RCC 7860 (cell line): ENCODE measurements at places on chromosomes 16 and 17.

DNA sequence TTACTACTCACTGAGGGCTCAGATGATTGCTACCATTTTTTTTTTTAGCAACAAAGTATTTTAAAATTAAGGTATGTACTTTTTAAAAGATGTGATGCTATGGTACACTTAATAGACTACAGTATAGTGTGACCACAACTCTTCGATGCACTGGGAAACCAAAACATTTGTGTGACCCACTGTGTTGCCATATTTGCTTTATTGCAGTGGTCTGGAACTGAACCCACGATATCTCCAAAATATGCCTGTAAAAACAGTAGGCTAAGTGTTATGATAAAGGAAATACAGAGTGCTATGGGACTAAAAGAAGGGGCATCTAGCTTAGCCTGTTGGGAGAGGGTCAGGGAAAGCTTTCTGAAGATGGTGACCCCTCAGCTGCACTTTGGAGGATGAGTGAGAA is 41.6 kb upstream of the HNF1B start:
- DNase-seq: no peak

DNA sequence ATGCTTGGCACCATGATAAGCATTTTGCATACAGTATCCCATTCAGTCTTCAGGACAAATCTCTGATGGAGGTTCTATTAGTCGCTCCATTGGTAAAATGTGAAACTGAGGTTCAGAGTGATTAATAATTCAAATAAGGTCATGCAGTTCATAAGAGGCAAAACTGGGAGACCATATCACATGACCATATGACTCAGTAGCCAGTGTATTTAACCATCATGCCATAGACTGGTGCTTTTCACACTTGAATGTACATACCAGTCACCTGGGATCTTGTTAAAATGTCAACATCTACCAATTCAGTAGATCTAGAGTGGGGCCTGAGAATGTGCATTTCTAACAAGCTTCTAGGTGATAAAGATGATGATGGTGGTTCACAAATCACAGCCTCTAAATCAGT is 4.3 kb downstream of the ACSM3 start:
- DNase-seq: peak; percentile 48

DNA sequence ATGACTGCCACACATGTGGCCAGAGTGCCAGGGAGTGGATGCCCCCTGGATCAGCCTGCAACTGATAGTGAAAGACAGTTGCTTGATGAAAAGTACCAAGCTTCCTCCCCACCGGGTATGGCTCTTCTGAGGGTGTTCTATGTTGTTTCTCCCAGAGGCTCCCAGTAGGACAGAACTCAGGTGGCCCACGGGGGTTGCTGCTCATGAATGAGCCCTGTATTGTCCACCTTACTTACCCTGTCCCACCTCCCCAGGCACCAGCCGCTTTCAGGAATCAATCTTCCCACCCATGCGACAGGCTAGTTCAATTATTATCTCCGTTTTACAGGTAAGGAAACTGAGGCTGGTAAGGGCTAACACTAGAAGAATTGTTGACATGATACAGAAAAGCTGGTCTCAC is 34.9 kb upstream of the RGS9 start:
- DNase-seq: no peak

DNA sequence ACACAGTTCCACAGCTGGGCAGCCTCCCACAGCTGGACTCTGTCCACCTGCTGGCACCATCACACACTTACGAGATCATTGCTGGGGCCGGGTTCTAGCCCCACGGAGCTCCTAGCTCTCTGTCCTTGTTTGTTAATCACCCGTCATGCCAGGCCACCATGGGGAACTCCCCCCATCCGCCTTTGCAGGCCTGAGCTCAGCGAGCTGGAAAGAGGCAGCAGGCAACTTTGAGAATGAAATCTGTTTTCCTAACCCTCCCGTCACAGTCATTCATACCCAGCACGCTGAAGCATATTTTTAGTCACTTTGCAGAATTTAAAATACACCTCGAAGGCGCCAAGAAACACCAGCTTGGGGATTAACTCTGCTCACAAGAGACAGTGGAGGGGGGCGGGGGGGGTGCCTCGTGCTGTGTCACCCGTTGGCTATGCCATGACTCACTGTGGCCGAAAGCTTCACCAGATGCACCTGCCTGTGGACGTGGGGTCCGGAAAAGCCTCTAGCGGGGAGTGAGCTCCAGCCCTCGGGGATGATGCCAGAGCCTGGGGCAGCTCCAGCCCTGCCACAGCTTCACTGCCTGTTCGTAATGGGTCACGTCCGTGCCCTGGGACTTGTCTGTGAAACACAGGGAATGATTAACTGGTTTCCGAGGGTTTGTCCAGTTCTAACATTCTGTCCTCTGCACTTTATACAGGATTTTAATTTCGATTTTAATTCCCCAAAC is 1.4 kb upstream of the SPNS2 start:
- DNase-seq: peak; percentile 93

DNA sequence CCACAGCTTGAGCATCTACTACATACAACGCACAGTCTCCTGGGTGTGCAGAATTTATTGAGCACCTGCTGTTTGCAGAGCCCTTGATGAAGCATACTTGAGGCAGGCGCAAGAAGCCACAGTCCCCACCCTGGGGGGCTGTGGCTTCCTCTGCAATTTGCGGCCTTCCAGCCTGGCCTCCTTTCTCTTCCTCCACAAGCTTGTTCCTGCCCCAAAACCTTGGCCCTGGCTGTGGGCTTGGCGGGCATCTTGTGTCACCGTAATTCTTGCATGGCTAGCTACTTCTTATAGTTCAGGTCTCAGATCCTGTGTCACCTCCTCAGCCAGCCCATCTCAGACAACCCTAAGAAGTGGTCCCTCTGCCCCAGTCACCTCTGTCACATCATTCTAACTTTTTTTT is 43.9 kb upstream of the POLR3E start:
- no peak for DNase-seq

DNA sequence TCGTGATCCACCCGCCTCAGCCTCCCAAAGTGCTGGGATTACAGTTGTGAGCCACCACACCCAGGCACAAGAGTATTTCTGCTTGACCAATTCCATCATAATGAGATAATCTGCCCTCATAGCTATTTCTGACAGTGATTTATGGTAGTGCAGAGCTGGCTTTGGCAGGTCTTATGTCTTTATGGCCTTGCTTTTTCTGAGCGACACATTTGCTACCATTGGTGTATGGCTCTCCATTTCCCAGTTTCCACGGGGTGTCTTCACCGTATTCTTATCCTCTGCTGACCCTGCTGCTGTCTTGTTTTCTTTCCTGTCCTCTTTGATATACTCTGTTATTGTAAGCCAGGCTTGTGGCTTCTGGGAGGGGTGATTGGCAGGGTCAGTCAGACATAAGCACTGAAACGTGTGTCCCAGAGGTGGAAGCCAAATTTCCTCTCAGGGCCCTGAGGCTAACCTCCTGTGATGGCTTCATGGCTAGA is 161.1 kb upstream of the TBX2 start:
- DNase-seq: peak; percentile 16

DNA sequence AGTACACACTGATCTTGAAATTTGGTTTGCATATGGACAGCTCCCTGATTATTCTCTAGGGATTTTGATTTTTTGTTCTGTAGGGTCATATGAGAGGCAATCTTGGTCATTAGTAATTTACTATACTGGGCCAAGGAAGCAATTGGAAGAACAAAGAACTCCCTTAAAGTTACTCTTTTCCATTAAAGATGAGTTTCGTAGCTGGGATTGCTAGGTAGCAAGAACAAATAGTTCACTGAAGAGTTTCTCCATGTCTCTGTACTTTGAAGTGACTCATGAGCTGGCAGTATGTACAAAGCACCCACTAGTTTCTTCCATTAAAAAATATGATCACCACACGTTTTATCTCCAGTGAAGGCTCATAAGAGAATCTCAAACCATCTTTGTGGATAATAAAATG is 6.2 kb upstream of the BCAS3 start:
- no peak for DNase-seq

- no peak for DNase-seq
Measured at GRCh38 chr17:73616120-73616872, 27.9 kb downstream of the SDK2 start.

GRCh38 chr16:3058139-3059030 is 7.1 kb upstream of the IL32 start:
- peak; percentile 15 for DNase-seq

- peak; percentile 65 for DNase-seq
Measured at GRCh38 chr16:67872631-67873434, at the start of gene EDC4. Gene EDC4 (plus strand): TSS chr16:67873052. CDS start chr16:67873262, 210 bp downstream.

DNA sequence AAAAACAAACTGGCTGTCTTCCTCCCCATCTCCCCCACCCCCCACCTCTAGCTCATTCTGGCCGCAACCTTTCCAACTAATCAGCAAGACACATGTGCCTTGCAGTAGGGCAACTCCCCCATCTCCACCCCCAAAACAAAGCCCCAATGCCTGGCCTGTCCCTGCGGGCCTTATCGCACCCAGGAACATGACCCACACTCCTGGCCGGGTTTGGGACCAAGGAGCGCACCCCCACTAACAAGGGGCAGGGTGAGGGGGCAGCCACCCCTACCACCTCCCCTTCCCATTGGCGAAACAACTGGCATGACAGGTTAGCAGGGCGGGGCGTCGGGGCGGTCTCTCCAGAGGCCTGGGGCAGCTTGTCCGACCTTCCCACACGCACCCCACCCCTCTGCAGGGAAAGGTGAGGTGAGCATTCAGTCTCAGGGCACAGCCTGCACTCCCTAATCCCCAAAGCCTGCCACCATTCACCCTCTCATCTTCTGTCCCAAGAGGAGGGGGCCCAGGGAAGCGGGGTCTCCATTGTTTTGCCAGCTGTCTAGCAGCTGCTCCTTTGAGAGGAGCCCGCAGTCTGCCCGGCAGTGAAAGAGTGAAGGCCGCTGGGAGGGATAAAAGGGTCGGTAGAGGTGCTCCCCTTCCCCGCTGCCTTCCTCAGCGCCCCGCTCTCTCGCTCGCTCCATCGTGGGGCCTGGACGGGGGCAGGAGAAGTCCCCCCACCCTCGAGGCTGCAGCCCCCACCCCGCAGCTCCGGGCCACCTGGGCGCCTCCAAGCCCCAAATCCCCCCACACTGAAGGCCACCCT is 765 bp downstream of the MYO18A start:
- no peak for DNase-seq

DNA sequence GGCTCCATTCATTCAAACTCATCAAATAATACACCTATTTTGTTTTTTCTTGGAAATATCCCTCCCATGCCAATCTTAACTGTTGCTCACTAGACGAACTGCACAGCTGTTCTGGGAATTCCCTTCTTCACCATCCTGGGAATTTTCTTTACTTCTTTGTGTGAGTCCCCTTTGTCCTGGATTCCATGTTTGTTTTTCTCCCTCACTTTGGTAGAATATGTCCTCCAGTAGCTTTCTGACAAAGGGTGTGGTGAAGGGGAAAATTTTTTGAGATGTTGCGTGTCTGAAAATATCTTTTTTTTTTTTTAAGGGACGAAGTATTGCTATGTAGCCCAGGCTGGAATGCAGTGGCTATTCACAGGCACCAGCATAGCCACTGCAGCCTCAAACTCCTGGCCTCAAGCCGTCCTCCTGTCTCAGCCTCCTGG is 17.2 kb upstream of the UTP6 start:
- DNase-seq: no peak

DNA sequence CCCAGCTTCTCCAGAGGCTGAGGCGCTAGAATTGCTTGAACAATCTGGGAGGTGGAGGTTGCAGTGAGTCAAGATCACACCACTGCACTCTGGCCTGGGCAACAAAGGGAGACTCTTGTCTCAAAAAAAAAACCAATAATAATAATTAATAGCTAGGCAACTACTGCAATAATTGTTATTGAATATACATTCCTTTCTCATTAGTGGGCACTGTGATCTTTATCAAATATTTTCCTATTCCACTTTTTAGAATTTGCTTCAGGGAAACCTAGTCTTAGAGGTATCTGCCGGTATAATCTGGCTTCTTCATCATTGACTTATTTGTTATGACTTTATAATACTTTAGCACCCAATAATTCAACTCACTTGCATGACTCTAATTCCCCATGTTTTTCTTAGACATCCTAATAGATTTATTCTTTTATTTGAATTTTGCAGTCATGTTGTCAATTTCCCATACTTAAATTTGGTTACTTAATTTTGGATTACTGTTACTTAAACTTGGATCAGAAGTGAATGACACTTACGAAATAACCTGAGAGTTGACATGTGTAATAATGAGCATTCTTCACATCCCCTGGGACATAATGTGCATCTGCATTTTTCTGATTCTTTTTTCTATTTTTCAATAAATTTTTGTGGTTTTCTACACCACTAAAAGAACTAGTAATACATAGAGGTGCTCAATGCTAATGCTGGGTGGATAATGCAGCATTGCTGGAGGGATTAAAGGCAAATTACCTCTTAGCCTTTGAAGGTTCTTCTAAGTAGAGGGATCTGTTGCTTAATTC is 25.0 kb upstream of the KCNJ16 start:
- no peak for DNase-seq

GRCh38 chr16:6880263-6880662 is 452.4 kb upstream of the RBFOX1 start:
- DNase-seq: no peak

DNA sequence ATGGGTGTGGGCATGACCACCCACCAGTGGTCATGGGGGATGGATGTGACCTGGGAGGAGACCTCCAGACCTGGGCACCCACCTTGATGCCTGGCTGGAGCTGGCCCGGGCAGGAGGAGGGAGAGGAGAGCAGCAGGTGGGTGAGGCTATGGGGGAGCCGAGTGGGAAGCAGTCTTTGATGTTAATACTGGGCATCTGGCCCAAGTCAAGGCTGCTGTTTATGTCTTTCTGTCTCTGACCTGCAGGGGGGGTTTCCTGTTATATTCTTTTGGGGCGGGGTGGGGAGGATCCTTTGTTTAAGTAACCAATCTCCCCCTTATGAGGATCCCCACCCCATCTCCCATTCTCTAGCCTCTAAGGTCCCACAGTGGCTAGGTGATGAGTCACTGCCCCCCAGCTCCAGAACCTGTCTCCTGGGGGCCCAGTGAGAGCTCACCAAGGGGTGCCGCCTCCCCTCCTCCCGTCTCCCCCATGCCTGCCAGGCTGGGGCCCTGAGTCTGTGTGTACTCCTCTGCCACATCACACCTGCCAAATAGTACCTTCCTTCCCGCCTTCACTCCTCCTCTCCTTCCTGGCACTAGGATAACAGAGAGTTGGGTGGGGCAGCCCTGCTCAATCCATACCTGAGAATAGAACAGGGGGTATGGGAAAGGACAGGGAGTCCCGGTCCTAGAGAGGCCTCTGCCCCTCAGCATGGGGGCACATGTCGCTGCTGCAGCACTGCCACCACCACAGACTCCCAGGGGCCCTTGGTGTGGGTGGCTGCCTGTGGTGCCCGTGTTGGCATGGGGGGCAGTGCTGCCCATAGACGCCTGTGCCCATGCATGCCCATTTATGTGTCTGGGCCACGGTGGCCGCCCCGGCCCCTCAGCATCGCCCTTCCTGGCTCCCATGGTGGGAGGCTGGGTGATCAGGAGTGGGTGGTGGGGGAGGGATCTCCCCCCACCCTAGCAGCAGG is 7.3 kb downstream of the THRA start:
- no peak for DNase-seq

GRCh38 chr17:69448431-69449102 is 34.1 kb downstream of the MAP2K6 start:
- peak; percentile 40 for DNase-seq

GRCh38 chr16:89090182-89090630 is 3.4 kb upstream of the ACSF3 start:
- no peak for DNase-seq

GRCh38 chr16:81445143-81445961 is 744 bp downstream of the CMIP start:
- peak; percentile 31 for DNase-seq

- no peak for DNase-seq
Measured at GRCh38 chr17:8479431-8479947, 43.8 kb downstream of the NDEL1 start.

GRCh38 chr17:7222972-7223292 is 3.2 kb downstream of the ACADVL start:
- DNase-seq: no peak

- no peak for DNase-seq
Measured at GRCh38 chr17:57559226-57559625, 185.9 kb downstream of the CCDC182 start.

GRCh38 chr16:29663807-29664090 is 702 bp downstream of the SPN start:
- no peak for DNase-seq
